Stimulated activated CD4-positive, alpha-beta T cell treated with anti-CD3 and anti-CD28 coated beads, TNF-alpha, amount 100 ng/mL, for 24 hours (primary cell): ENCODE measurements at places on chromosomes 3 and 15.
A peak's percentile ranks its signal among the peaks of the same experiment; 100 is the strongest.

GRCh38 chr3:12695916-12696315, 32.0 kb upstream of the RAF1 start:
- DNase-seq = no peak

DNA sequence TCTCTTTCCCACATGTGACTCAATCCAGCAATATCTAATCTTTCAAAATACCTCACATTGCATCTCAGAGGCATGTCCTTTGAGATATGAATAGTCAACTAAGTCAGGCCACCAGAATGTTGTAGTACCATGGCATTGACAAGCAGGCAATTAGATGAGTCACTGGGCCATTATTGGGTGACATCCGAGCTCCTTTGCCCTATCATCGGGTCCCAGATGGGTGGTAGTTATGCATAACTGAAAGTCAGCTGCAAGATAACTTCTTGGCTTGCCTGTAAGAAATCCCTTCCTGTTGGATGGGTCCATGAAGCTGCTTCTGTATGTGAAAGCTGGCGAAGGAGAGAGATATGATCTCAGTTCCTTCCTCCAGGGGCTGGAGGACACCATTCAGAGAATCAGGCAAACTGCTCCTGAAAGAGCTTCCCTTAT, 32.8 kb downstream of the ARRDC4 start:
- DNase-seq = no peak

DNA sequence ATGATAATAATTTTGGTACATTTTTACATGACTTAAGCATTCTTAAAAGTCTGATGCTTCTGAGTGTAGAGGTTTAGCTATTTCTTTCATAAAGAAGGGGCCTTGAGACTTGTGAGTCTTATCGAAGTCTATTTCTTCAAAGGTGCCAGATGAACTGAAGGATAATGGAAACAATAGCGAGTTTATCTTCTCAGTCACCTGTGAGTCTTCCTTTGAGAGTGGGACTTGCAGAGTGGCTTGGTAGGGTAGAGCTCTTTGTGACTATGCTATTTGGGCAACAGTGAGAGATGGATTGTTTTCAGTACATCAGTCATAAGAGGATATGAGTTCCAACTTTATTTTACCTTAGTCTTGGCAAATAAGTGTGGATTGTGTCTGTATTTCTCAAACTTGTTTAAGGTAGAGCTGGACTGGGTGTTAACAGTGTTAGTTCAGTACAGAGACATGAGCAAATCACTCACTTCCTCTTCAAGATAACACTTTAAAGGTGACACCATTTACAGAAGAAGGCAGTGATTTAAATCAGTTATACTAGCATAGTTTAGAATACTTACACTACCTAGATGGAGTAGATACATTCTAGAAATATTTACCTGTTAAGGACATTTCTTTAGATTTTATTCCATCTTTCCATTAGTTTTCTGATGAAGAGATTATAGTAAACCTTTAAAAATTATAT, 3.2 kb downstream of the AKAP13 start:
- no peak for DNase-seq

DNA sequence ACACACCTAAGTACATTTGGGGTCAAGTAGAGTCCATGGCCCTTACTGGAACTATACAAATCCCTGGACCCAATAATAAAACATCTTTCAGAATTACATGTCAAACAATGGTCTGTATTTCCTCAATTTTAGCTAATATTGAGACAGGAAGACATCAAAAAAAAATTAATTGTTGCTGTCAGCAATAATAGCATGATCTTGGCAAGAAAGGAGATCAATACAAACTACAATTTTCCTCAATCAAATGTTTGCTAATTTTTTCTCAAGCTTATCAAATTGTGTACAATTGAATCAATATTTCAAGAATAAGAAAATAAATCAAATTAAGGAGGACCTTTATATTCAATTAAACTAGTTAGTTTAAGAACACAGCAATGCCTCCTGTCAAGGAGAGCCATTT, 62.6 kb downstream of the FSIP1 start:
- DNase-seq = no peak

DNA sequence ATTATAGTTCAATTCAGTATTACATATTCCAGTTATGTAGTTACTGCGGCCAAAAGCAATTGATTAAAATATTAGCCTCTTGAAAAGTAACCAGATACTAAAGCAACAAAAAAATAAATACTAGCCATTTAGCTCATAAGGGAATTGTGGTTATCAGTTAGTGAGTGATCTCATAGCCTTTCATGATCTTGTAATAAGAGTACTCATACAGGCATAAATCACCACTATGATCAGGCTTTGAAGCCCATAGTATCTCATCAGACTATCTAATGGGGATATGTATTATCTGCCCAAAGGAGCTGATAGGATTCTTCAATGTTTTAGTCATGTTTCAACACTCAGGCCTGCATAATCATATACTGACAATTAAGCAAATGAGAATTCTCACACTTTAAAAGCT, 184.1 kb upstream of the CCDC54 start:
- no peak for DNase-seq

DNA sequence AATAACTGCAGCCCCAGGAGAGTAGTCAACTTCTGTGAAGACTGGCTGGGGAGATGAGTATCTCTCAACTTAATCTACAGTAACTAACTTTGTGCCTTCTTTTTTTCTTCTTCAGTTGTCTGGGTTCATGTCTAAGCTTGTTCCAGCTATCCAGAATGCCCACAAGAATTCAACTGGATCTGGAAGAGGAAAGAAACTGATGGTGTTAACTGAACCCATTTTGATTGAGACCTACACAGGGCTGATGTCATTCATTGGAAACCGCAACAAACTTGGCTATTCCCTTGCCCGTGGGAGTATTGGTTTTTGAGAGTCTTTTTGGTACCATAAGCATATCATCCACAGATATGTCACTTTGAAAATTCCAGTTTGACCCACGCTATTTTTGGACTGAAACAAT, 148.7 kb downstream of the TPRG1 start:
- DNase-seq = no peak

DNA sequence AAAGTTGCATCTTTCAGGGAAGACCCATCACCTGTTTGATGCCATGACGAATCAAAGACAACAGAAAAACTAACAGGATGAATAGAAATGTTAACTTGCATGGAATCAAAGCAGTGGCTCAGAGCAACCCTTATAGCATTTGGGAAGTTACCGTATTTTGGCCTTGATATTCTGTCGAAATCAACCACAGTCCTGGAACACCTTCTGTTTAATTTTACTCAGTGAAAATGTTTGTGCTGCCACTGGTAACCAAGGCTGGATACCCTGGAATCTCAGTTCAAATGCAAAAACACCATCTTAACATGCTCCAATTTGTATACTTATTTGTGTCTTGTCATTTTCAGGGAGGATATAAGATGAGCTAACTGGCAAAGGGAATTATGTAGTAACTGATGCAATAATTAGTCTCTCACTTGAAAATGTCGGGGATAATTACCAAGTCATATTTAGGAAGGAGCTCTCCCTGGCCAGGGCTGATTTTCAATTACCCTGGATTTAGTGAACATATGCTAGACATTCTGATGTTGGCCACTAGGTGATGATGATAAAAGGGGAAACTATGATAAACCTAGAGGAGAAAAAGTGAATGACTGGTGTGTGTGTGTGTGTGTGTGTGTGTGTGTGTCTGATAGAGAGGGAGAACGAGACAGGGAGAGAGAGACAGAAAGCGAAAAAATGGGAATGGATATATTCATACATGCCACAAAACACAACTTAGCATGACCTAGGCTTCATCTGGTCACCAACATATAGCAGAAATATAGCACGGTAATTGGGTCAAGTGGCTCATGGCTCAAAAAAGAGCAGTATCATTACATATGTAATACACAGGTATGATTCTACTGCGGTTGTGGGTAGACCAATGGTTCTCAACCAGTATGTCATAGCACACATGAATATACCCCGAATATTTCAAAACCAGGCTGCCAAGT, 19.0 kb upstream of the PRICKLE2 start:
- no peak for DNase-seq

DNA sequence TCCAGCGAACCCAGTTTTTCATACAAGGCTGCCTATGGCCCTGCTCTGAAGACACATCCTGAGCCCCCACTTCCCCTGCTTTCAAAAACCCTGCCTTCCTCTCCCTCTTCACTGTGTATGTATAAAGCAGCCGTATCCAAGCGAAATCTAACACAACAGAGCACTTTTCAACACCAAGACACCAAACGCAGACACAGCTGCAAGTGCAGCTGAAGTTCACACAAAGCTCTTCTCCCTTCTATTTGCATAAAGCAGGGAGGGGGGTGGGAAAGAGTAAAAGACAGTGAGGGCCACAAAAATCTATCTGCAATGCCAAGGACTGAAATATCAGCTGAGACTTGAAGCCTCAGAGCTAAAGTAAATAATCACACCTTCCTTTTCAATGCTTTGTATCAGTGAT, 35.1 kb upstream of the CSPG5 start:
- DNase-seq = no peak

GRCh38 chr15:62125773-62126172, 39.3 kb downstream of the C2CD4B start:
- no peak for DNase-seq

DNA sequence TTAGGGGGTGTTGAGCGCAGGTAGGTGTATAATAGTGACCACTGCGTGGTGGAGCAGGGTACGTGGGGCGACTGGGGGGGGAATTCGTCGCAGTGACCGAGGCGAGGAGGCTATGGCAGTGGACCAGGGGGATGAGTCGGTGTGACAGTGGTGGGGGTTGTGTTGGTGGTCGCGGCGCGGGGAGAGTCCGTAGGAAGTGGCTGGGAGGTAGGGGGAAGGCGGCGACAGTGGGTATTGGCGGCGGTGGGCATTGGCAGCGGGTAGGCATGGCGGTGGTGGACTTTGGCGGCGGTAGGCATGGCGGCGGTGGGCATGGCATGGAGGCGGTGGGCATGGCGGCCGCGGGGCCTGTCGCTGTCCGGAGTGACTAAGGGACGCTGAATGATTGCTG, 739 bp downstream of the SNRPN start:
- no peak for DNase-seq

GRCh38 chr3:22977650-22978289, 225.4 kb upstream of the UBE2E2 start:
- DNase-seq = no peak

DNA sequence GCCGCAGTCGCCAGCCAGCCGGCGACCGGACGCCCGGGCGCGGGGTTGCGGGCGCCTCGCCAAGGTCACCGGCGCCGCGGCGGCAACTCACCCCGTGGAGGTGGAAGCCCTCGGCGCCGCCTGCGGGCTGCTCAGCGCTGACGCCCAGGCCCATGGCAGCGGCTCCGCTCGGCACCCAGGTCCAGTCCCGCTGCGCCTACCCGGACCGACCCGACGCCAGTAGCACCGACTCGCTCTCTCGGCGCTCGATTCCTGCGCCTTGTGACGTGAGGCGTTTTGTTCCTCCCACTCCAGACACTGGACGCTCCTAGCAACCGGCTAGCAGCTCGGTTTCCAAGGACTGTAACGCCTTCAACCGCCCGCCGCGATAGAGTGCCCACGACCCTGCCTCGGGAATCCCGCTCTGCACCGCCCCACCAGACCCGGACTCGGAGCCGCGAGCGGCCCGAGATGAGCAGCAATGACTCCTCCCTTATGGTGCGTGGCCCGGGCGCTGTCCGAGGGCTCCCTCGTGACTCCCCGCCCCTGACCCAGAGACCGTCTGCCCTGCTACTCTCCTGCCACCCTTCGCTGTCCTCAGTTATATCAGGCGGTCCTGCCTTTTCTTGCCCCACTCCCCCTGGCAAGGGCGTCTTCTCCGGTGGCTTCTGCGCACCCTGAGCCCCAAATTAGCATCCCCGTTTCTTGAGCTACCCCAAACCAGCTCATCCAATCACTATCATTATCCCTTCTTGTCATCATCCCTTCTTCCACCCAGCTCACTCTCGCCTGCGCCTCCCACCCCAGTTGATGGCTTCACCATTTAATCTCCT, at the start of the genes GORASP1 and TTC21A:
Gene GORASP1 (minus strand): TSS at position 240 of the 812 bp plus-strand sequence. CDS start 86 bp downstream, at position 154.
Gene TTC21A (plus strand): TSS at position 293 of the 812 bp plus-strand sequence. CDS start 158 bp downstream, at position 451.
- DNase-seq = peak; percentile 66

DNA sequence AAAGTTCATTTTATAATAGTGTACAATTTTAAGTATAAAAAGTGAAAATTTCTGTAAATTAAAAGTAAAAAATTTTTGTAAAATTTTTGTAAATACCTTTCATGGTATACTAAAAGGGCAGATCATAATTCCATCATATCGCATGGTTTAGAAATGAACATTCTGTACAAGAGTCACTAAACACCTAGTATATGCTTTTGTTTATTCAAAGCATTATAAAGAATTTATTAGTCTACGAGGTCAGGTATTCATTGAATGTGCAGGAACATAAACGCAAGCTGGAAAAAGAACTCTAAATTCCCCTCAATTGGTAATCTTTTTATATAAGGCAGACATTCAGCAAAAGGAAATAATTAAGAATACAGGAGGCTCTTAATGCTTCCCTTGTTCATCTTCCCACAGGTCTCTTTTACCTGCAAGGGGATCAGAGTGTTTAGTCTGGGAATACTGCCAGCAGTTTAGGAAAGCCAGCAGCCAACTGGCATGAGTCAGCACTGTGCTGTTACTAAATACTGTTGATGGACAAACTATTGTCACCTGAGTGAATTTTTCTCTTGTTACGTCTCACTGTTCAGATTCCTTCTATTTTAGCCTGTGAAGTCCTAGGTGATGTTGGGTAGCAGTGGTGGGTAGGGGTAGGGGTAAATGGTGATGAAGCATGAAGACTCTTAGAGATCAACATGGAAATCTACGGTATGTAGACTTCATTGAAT, 70.1 kb downstream of the UQCC5 start:
- no peak for DNase-seq

DNA sequence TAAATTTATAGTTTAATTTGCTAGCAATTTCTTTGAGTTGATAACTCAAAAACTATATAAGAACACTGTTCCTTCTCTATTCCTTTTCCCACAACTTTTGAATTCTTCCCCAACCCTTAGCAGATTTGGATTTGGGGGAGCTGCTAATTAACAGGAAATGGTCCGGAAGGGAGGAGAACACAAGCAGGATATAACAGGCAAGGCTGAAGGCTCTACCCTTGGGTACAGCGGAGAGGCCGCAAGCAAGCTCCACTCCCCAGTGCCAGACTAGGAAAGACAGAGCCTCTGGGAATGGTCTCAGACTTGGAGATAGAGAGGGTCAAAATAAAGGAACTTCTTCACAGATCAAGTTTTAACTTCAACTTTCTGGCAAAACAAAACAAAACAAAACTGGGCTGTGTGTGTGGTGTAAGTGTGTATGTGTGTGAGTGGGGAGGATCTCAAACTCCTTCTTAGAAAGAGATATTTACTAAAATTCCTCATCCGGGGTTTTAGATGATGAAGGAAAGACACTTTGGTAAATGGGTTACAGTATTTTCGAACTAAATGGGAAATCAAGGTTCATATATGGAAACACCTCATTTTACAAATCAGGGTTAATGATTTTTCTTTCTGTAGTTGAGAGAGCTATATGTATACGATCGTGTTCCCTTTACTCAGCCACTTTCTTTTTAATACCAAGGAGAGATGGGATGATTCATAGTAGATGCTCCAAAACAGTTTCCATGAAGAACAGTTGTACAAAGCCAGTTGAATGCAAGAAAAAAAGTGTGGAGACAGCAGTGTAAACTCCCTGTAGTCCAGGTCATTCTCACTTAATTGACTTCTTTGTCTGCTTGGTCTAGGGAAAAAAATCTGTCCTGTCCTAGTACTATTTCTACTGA, 161.1 kb downstream of the TP63 start:
- no peak for DNase-seq

- no peak for DNase-seq
Measured at GRCh38 chr15:82714016-82714415, 4.3 kb upstream of the AP3B2 start.
